Iris pigment epithelial cell (primary cell): ENCODE measurements at places on chromosomes 7 and 10.

GRCh38 chr7:66865290-66865864 is 55.6 kb upstream of the TMEM248 start:
- no peak for DNase-seq

- no peak for DNase-seq
These were observed 1.1 kb downstream of the ZSWIM8 start for GRCh38 chr10:73786512-73786885.

DNA sequence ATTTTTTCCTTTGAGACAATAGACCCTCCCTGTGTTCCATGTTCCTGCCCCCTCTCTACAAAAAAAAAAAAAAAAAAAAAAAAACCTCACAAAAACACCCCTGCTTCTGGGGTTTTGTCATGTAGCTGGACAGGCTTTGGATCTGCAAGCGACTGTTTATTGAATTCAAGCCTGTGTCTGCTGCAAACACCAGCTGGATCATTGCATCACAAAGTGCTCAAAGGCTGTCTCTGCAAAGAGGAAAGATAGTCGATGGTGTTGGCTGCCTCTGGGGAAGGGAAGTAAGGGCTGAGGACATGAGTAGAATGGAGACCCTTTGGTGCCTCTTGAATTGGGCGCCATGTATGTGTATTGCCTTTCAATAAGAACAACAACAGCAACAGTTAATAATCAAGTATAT is 471.2 kb downstream of the PLXNA4 start:
- DNase-seq = no peak

GRCh38 chr10:14604181-14605142 is 170.2 kb downstream of the FAM107B start:
- peak; percentile 73 for DNase-seq

- no peak for DNase-seq
These were observed 104.0 kb downstream of the SND1 start for GRCh38 chr7:127755965-127756364.

GRCh38 chr10:103044942-103045489 is 126.9 kb downstream of the CNNM2 start:
- peak; percentile 59 for DNase-seq

DNA sequence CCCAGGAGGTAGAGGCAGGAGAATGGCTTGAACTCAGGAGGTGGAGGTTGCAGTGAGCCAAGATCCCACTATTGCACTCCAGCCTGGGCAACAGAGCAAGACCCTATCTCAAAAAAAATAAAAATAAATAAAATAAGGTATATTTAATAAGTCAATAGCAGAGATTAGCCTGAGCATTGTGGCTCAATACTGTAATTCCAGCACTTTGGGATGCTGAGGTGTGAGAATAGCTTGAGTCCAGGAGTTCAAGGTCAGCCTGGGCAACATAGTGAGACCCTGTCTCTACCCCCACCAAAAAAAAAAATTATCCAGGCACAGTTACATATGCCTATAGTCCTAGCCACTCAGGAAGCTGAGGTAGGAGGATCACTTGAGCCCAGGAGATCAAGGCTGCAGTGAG is 38.4 kb upstream of the OIT3 start:
- no peak for DNase-seq

DNA sequence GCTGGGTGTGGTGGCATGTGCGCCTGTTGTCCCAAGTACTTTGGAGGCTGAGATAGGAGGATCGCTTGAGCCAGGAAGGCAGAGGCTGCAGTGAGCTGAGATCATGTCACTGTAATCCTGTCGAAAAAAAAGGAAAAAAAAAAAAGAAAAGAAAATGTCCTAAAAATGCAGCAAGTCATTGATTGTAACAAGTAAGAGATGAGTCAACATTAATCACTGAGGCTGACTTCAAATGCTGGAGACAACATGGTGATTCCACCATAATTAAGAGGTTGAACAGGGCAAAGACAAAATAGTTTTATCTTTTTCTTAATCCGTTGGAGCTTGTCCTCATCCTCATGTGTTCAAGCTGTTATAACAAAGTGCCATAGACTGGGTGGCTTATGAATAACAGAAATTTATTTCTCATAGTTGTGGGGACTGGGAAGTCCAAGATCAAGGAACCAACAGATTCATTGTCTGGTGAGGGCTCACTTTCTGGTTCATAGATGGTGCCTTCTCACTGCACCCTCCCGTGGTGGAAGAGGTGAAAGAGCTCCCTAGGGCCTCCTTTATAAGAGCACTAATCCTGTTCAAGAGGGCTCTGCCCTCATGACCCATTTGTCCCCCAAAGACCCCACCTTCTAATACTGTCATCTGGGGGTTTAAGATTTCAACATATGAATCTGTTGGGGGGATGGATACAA is 60.3 kb downstream of the TBXAS1 start:
- peak; percentile 49 for DNase-seq

- no peak for DNase-seq
These were observed 56.8 kb downstream of the HK1 start for GRCh38 chr10:69335063-69335587.
